ENCODE measurements at places on chromosomes 2 and 18.

DNA sequence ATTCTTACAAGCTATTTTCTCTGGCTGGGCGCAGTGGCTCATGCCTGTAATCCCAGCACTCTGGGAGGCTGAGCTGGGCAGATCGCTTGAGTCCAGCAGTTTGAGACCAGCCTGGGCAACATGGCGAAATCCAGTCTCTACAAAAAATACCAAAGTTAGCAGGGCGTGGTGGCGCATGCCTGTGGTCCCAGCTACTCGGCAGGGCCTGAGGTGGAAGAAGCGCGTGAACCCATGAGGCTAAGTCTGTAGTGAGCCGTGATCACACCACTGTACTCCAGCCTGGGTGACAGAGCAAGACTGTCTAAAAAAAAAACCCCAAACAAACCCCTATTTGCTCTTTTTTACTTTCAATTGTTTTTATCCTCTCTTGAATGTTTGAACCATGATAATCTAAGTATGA is 37.0 kb downstream of the PPP4R1 start:
- H3K27ac ChIP-seq = no peak overlapping the region
- no peaks in the 10 kb centered on the region for H3K27me3 ChIP-seq
- H3K4me3 ChIP-seq = no peak overlapping the region
- H3K36me3 ChIP-seq = peaks cover 4% of the 10 kb centered on the region
- no peaks in the 10 kb centered on the region for H3K4me1 ChIP-seq

GRCh38 chr2:118122594-118123281 is 34.5 kb downstream of the INSIG2 start:
- DNase-seq = peak; percentile 43
- H3K27ac ChIP-seq = no peak overlapping the region
- H3K27me3 ChIP-seq = no peaks in the 10 kb centered on the region
- no peak overlapping the region for H3K4me3 ChIP-seq
- no peaks in the 10 kb centered on the region for H3K36me3 ChIP-seq
- H3K4me1 ChIP-seq = no peaks in the 10 kb centered on the region

DNA sequence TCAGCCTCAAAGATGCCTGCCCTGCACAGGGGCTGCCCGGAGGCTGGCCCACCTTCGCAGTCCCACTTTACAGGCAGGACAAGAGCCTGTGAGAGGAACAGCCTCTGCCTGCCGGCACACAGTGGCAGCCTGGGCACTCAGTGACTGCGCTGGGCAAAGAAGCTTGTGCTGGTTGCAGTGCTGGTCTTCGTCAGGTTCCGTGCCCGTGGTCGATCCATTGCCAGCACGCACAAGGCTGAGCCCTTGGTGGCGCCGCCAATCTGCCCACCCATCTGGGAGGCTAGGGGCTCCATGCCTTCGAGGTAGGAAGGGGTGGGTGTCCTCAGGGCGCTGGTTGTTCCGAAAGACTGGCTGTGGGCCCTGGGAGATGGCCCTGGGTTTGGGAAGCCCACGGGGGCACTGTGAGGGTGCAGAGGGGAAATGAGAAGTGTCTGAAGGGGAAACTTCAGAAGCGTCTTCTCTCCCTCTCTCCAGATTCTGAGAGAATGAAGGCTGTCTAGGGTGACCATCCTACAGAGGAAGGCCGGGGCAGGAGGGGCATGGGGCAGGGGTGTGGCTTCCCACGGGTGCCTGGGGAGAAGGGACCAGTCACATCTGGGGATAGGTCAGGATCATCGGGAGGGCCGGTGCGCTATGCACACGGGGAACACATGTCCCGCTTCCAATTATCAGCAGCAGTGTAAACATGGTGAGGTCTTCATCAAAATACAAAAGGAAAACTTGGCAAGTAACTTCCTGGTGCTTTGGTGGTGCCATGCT is 49.1 kb upstream of the HS6ST1 start:
- H3K27ac ChIP-seq = no peak overlapping the region
- no peak for DNase-seq
- H3K27me3 ChIP-seq = no peaks in the 10 kb centered on the region

GRCh38 chr2:142871396-142871795 is 6.1 kb upstream of the KYNU start:
- no peaks in the 10 kb centered on the region for H3K27me3 ChIP-seq
- no peak for DNase-seq
- no peak overlapping the region for H3K4me3 ChIP-seq
- H3K36me3 ChIP-seq = no peaks in the 10 kb centered on the region
- H3K27ac ChIP-seq = no peak overlapping the region

All from GM12878 (cell line).